T-helper 2 cell (primary cell): ENCODE measurements at places on chromosomes 7 and 10.

DNA sequence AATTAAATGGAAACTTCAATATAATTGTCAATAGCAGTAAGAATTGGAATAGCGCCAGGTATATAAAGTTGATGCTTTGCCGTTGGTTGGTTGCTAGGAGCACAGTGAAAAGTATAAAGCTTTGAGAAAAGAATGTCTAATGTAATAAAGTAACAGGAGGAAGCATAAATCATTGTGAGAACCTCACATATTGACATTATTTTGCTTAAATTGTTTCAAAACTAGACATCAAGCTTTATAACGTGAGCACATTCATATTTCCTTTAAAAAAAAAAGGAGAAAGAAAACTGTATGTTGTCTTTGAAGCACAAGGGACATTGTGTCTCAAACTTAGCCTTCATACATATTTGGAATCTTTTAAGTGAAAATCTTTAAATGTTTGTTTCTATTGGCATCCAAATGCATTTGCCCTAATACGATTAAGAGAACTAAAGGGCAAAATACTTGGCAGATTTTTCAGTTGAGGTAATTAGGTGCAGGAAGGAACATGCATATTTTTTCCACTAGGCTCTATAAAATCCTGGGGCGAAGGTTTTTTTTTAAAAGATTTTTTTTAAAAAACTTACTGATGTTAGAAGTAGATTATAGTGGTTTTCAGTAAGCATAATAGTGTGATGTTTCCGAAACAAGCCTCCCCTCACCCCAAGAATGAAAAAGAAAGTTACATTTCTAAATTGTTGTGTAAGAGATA is 92.4 kb downstream of the ARID5B start:
- DNase-seq: peak; percentile 78

GRCh38 chr7:25105911-25106310 is 19.1 kb downstream of the CYCS start:
- no peak for DNase-seq

DNA sequence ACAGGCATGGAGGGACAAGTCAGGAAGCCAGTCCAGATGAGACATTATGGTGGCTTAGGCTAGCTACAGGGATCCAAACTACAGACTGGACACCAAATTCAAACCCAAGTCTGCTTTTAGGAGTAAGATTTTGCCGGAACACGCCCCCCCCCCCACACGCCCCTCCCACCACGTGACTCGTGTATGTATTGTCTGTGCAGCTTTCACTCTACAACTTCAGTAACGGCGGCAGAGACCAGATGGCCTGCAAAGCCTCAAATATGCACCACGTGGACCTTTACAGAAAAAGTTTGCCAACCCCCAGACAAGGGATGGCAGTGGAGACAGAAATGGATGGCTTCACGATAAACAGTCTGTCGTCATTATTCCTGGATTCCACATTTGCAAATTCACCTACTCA is 14.5 kb downstream of the HIPK2 start:
- no peak for DNase-seq

DNA sequence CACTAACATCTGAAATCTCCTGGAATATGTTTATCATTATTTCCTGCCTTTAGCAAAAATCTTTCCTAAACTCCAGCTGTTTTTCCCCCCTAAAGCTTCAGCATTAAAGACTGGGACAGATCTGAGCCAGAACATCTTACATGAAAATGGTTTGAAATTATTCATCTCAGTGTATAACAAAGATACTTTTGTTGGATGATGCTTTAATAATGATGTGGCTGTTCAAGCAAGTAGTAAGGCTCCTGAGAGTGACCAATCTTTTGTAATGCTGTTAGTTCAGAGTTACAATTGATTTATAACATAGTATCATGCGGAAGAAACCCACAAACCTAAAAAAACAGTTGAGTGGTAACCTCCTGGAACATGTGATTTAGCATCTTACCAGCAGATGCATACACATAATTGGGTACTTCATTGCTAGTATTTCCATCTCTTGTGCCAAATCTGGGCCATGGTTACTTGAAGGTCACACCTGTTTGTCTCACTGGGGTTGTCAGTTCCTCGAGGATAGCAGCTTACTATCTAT is 1.5 kb downstream of the BZW2 start:
- no peak for DNase-seq

DNA sequence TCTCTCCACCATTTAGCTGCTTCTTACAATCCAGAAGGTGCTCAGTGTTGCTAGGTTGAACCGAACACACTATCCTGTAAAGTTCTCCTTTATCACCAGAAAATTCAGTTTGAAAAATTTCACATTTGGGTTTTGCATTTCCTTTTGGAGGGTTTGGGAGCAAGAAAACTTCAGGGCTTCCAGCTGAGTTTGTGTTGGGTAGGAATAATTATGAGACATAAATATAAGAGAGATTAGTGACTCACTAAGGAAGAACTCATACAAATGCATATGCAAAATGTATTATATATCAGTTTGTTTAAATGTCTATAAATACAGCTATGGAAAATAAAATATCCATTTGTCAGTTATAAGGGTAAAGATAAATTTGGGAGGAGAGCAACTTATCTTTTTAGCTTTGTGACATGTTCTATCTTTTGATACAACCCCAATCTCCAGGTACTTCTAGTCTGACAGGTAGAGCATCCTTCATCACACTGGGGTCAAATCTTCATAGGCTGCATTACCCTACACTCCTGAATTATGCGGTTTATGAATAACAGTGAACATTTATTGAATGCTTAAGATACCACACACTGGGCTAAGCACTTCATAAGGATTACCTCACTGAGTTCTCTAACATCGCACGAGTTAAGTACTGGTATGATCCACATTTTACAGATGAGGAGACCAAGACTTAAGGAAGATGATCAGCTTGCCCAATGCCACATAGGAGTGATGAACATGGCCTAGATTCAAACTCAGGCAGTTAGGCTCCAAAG is 304.4 kb downstream of the SORCS1 start:
- no peak for DNase-seq

DNA sequence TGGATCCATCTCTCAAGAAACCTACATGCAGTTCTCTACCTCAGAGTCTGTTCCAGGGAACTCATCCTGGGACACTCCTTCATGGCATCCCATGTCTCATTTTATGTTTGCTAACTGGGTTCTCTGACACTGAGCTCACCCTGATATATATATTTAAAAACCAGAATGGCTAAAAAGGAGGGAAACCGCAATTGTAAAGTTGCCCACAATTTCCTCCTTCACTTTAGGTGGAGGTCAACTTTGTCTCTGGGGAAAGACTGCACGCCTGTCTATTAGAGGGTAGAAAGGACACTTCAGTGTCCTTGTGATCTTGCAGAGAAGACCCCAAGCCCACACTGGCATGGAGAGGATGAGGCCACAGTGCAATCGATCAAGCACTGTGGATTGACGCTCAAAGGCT is 131.7 kb downstream of the TEX36 start:
- DNase-seq: no peak

DNA sequence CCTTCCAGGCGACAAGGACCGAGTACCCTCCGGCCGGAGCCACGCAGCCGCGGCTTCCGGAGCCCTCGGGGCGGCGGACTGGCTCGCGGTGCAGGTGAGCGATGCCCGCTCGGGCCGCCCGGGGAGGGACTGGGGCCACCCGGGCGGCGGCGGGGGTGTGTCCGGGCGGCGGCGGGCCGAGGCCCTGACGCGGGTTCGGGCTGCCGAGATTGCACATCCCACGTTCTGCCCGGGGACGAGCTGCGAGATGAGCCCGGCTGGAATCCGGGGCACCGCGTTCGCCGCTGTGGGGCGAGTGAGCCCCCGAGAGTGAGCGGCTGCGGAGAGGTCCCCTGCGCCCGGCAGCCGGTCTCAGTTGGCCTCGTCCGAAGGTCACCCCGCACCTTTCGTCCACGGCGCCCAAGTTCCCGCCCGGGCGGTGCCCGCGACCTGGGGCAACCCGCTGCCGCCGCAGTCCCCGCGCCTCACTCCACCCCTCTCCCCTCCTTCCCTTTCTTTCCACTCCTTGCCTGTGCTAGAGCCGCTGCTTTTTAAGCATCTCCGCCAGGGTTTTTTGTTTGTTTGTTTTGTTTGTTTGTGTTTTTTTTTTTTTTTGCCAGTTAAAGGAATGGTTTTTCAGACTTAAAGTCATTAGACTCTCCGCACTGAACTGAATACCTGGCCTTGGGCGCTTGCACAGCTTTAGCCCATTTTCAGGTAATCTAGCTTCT is 515 bp downstream of the RALA start:
- no peak for DNase-seq

GRCh38 chr7:95432606-95433005 is 2.2 kb downstream of the PON2 start:
- no peak for DNase-seq

- DNase-seq: no peak
Observed at GRCh38 chr10:103109821-103110220, 83.3 kb downstream of the NT5C2 start.

DNA sequence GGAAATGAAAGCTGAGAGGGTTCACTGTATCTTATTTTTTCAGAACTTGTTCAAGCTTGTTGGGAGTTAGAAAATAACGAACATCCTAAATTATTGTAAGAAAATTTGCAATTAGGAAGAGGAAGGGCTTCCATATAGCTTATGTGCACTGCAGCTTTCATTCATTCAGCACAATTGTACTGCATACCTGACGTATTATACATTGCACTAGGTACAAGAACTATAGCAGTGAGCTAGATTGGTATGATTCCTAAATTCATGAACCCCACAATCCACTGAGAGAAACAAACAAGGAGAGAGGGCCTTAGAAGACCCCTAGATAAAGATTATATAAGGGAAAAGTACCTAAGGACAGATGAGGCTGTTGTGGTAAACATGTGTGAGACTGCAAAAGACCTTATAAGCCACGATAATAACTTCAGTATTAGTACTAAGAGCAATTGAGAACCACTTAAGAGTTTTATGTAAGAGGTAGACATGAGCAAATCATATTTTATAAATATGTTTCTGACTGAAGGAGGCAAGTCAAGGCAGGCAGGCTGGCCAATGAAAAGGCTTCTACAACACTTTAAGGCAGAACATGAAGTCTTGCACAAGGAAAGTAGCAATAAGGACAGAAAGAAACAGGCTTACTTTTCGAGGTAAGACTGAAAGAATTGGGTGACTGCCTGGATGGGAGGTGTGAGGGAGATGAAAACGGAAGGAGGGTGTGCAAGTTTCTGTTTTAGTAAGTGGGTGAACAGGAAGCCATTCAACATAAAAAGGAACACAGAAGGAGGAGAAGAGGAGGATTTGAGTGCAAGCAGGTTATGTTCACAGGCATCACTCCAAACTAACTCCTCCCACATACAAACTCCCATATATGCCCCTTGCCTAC is 77.9 kb upstream of the LRRN3 start:
- DNase-seq: no peak

GRCh38 chr10:6766131-6766801 is 186.2 kb upstream of the PRKCQ start:
- DNase-seq: no peak

DNA sequence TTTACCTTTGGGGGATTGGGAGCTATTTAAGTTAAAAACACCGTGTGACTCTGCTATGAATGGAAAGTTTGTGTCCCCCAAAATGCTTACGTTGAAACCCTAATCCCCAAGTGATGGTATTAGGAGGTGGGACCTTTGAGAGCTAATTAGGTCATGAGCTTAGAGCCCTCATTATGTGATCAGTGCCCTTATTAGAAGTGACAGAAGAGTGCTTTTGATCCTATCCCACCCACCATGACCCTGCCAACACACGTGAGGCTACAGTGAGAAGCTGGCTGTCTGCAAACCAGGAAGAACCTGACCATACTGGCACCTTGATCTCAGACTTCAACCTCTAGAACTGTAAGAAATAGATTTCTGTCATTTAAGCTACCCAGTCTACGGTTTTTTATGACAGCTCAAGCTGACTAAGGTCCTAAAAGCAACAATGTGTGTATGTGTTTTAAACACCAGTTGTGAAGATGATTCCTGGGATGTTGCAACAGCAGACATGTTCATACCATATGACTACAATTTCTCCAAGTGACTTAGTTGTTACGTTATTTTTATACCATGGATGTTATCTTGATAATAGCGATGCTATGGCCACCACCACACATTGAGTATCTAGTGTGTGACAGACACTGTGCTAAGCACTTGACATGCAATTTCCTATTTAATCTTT is 124.4 kb downstream of the PIP4K2A start:
- DNase-seq: no peak

DNA sequence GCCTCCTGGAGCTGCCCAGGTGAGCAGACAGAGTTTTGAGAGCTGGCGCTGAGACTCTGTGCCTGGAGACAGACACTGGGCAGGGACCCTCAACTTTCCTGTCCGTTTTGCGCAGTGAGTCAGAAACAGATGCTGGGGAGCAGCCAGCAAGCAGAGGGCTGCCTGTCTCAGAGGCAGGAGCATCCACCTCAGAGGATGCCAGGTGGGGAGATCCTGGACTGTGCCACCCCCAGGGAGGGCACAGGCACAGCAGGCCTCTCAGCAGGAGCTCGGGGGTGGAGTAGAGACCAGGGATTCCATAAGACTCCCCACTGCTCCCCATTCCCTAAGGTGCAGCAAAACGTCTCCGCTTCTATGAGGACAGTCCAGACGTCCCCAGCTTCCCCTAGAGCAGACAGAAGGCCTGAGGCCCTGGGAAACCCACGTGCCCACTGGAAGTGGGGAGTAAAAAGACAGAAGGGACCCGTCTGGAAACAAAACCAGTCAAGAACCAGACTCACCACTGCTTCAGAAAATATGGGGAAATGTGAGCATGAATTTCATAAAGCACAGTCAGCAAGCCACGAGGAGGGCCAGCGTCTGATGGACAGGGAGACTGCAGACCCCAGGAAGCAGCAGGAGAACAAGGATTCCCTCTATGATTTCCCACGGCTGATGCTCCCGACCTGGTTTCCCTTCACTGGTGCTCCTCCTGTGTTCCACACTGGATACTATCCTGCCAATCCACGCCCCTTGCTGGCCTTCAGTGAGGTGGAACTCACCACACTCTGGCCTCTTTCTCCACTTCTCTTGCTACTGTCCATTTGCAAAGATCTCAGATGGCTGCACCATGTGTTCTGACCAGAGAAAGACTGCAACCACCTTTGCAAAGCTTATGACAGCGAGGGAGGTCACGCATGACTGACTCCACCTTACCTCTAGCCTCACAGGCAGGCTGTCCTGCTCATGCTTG is 151.3 kb upstream of the FAM20C start:
- DNase-seq: no peak

- no peak for DNase-seq
Observed at GRCh38 chr10:26809973-26810372, 50.8 kb downstream of the ABI1 start.

- peak; percentile 66 for DNase-seq
Observed at GRCh38 chr10:67788028-67788886, 49.7 kb downstream of the DNAJC12 start.

GRCh38 chr7:101845974-101846373 is 28.5 kb downstream of the CUX1 start:
- no peak for DNase-seq

- no peak for DNase-seq
Observed at GRCh38 chr7:24757353-24758275, at the start of gene GSDME. TSS of gene GSDME (minus strand) at chr7:24757464. CDS start at chr7:24749774, 7,690 bp downstream.
